ENCODE measurements at places on chromosomes 7 and 10. TPM values are rescaled to one million over a fixed set of nuclear protein-coding genes. Genes with fewer than 3 reads are reported as not detected.

The SPDYE2B gene
- not detected for total RNA-seq

DNA sequence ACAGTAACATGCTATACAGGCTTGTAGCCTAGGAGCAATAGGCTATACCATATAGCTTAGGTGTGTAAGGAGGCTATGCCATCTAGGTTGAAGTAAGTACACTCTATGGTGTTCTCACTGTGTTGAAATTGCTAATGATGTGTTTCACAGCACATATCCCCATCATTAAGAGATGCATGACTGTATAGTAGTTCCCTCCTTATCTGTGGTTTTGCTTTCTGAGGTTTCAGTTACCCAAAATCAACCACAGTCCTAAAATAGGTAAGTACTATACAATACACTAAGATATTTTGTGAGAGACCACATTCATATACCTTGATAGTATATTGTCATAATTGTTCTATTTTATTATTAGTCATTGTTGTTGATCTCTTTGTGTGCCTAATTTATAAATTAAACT is 12.7 kb downstream of the FZD1 start:
- no peak overlapping the region for H3K27ac ChIP-seq
- no peak overlapping the region for H3K4me3 ChIP-seq
- no peak for DNase-seq
- H3K36me3 ChIP-seq, result no peaks in the 10 kb centered on the region

GRCh38 chr10:80144067-80144695 is 11.7 kb downstream of the PLAC9 start:
- no peaks in the 10 kb centered on the region for H3K36me3 ChIP-seq
- H3K4me3 ChIP-seq, result no peak overlapping the region
- H3K27ac ChIP-seq, result no peak overlapping the region
- no peak for DNase-seq

- H3K36me3 ChIP-seq, result 0 out of 2 replicates have a peak, but pooled peaks cover 7% of the 10 kb centered on the region
- H3K27ac ChIP-seq, result no peak overlapping the region
- H3K27me3 ChIP-seq, result no peaks in the 10 kb centered on the region
- H3K4me1 ChIP-seq, result no peaks in the 10 kb centered on the region
- no peak overlapping the region for H3K4me3 ChIP-seq
Measured at GRCh38 chr7:140364819-140365218, 33.5 kb downstream of the SLC37A3 start.

The VSTM4 gene
- total RNA-seq, result 0.23 TPM
